Activated CD8-positive, alpha-beta T cell treated with anti-CD3 and anti-CD28 coated beads for 36 hours (primary cell): ENCODE measurements at places on chromosomes 3 and 15. TPM values are rescaled to one million over a fixed set of nuclear protein-coding genes. Genes with fewer than 3 reads are reported as not detected.
A peak's percentile ranks its signal among the peaks of the same experiment; 100 is the strongest.

The LRRC31 gene
- not detected for total RNA-seq

The ATP8B4 gene
- total RNA-seq = 5.8 TPM

The CCRL2 gene
- 2.8 TPM for total RNA-seq

The TTBK2 gene
- total RNA-seq = 11.9 TPM

The PDZRN3 gene
- total RNA-seq = not detected

The GLDN gene
- total RNA-seq = not detected

The SHC4 gene
- total RNA-seq = 2.5 TPM

- DNase-seq = peak; percentile 58
Measured at GRCh38 chr3:49803465-49804140, 542 bp downstream of the INKA1 start.

DNA sequence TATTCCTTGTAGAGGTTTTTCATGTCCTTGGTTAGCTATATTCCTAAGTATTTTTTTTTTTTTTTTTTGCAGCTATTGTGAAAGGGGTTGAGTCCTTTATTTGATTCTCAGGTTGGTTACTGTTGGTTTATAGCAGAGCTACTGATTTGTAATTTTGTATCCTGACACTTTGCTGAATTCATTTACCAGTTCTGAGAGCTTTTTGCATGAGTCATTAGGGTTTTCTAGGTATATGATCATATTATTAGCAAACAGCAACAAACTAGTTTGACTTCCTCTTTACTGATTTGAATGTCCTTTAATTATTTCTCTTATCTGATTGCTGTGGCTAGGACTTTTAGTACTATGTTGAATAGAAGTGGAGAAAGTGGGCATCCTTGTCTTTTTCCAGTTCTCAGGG, 737.4 kb downstream of the ZNF385D start:
- DNase-seq = no peak

DNA sequence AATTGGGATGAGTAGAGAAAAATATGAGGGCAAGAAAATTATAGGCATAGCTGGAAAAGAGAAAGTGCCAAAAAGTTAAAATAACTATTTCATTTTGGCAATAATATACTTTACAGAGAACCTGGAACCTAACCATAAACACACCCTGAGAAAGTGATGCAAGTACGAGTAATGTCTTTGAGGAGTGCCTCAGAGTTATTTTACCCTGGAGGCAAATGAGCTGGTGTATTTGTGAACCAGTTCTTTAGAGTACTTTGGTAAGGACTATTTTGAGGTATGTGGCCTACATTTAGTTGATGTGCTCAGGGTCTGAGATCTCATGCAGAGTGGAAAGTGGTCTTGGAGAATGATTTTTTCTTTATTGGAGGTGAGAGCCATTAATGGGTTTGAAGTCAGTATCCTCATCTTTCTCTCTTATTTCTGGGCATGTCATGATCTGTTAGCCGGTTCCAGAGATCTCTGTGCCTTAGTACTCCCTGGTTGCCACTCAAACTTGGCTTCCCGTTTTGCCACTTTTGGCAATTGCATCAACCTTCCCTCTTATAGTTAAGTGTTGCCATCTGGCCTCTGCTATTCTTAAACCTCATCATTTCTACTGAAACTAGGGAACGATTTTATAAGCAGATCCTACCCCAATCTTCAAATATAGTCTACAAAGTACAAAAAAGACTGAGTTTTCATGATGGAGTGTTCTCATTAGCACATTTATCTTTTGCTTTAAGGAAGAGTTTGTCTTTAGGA, 145.7 kb downstream of the EPHA6 start:
- DNase-seq = no peak

GRCh38 chr3:175260145-175260794, 401.1 kb downstream of the NAALADL2 start:
- no peak for DNase-seq

DNA sequence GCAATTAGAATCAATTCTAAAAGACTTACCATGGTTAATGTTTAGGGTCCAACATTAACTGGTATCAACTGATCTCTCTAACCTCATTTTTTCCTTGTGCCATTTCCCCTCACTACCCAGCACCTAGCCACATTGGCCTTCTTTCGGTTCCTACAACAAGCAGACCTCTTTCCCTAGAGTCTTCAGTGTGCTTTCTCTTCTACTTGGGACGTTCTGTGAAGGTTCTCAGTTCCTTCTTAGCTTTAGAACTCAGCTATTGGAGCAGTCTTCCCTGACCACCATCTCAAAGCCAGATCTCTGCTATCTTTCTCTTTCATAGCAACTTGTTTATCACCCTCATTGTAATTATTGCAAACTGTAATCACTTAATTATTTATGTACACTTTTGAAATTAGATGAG, 31.5 kb upstream of the MINDY4B start:
- no peak for DNase-seq

DNA sequence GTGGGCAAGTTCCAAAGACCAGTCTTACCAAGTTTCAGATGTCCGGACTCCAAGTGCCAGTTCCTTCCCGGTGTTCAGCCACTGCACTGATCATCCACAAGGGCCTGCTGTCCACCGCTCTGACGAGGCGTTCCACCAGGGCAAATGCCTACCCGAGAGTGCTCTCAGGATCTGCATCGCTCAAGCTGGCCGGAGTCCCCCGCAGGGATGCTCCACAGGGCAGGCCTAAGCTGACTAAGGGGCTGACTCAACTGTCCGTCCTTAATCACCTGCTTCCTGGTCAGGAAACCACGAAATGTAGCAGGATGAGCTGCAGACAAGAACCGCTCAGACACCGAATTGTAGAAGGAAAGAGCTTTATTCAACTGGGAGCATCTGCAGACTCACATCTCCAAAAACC, 341.6 kb downstream of the KCNH8 start:
- no peak for DNase-seq

DNA sequence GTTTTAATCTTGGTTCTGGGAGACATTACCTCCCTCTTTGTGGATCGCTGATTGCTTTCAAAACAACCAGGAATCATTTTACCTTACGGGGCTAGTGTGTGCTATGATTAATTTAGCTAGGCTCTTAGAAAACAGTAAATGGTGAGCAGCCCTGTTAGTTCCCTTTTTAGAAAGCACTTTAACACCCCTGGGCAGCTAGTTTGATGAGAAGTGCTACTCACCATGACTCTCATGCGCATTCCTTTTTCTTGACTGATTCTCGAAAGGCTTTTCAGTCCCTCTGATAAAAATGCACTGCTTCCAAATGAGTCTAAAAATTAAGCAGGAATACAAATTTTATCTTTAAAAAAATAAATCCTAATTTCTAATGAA, 75.3 kb upstream of the LEKR1 start:
- no peak for DNase-seq

DNA sequence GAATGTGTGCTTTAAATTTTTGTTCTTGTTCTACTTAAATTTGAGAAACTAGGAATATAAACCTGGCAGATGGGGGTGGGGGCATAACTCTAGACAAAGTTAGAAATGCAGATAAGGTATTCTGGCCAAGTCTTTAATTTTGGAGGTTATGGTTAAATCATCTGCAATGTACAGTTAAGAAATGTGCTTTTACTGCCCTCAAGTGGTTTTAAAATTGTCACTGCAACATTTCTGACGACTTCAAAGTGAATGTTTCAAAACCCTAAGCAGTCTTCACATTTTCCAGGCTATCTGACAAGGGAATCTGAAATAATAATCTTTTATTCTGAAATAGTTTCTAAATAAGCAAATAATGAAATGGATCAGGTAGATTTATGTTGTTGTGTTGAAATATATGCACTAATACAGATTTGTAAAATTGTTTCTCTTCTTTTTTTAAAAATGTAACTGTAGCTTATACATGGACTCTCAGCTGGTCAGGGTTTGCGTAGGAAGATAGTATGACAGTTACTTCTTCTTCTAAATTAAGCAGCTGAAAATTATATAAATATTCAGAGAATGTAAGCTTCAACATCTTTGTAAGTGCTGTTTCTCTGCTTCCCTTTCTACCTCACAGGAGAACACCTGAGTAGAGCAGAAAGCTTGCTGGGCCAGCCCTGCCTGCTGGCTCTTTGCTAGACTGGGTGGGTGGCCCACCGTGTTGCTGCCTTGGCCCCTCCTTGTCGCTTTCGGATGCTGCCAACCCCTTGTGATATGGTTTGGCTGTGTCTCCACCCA, 45.0 kb downstream of the SUCNR1 start:
- DNase-seq = no peak

DNA sequence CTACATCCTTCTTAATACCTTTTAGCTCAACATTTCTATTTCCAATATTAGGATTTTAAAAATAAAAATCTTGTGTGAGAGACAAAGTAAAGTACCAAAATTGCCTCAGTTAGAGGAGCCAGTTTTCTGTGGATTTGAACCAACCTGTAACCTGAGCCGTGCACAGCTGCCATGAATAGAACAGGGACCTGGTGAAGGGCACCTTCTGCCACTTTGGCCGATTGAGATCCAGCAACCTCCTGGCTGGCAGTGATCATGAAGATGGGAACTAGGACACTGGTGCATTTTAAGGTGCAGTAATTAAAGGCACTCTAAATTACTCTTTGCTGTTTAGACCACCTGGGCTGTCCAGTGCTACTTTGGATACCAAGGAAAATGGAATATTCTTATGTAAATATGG, 34.3 kb upstream of the TRAK1 start:
- DNase-seq = no peak

DNA sequence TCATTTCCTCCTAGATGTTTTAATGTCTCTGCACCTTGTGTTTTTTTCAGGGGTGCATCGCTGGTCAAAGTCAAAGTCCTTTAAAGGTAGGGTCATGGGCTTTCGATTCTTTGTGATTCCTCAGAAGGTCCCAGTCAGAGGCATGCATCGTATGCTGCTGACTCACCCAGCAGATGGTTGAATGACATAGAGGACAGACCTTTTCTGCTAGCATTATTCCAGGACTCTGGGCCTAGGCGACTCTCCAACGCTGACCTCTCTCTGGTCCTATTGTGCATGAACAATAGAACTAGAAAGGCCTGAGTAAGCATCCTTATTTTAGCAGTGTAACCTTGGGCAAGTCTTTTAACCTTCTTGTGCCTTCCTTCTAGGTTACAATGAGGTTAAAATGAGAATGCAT, 75.9 kb downstream of the DGKG start:
- no peak for DNase-seq

DNA sequence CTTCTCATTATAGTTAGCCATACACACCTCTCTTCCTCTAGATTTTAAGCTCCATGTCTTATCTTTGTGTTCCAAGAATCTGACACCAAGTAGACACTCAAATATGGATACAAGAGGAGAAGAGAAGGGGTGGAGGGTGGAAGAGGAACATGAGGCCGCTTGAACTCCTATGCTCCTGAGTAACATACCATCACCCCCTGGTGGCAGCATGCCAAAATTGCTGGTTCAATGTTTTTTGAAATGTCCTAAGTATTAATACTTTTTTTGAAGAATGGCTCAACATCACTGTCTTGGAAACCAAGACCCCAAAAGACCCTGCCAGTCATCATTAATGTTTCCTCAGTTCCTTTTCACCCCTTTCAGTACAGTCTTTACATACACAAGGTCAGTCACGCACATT, 71.8 kb upstream of the HACD2 start:
- peak; percentile 20 for DNase-seq

GRCh38 chr3:30539772-30540171, 66.6 kb upstream of the TGFBR2 start:
- no peak for DNase-seq

GRCh38 chr3:71868876-71869275, 83.9 kb upstream of the PROK2 start:
- no peak for DNase-seq

DNA sequence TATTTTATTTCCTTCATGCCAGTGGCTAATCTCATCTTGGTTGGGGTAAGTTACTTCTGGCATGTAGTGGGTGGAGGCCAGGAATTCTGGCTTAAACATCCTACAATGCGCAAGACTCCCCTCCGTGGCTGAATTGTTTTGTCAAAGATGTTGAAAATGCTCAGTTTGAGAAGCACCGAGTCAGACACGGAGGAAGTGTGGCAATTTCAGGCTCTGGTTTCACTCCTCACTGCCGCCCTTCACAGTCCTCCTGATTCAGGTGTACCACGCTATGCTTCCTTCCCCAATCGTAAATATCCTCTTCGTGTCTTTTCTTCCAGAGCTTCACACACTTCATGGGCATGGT, 150.7 kb downstream of the OPA1 start:
- no peak for DNase-seq

- DNase-seq = no peak
Measured at GRCh38 chr15:82129761-82130160, 83.9 kb upstream of the MEX3B start.

- no peak for DNase-seq
Measured at GRCh38 chr15:41106947-41107346, 9.1 kb downstream of the INO80 start.

GRCh38 chr3:178487752-178488151, 48.5 kb upstream of the KCNMB2 start:
- DNase-seq = no peak

DNA sequence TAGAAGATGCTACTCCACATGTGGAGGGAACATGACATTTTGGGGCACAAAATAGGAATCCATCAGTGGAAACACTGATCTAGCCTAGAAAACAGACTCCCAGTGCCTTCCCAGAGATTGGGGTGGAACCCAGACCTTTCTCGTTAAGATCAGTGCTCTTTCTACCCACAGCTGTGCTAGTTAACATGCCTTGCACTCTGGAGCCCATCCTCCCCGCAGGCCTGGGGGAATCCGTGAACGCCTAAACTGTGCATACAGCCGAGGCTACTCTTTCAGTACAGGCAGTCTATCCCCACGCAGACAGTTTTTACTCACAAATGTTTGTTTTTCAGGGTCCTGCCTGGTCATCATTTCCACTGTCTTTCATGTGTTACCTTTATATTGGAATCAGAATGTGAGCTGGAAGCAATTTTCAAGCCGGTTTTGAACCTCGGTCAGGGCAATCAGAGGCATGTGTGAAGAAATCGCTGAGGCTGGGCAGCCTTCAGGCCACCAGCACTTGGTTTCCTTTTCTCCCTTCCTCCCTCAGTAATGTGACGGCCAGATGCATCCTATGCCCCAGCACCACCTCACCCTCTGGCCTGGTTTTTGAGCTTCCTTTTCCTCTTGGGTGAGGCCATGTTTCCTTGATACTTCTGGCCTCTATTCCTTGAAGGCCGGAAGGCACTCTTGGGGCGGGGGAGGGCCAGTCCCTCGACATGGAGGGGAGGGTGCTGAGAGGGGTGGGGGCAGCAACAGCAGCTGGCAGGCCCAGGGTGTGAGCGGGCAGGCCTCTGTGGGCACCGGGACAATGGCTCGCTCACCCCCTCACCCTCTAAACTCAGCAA, 123.6 kb upstream of the GALNT15 start:
- DNase-seq = no peak

DNA sequence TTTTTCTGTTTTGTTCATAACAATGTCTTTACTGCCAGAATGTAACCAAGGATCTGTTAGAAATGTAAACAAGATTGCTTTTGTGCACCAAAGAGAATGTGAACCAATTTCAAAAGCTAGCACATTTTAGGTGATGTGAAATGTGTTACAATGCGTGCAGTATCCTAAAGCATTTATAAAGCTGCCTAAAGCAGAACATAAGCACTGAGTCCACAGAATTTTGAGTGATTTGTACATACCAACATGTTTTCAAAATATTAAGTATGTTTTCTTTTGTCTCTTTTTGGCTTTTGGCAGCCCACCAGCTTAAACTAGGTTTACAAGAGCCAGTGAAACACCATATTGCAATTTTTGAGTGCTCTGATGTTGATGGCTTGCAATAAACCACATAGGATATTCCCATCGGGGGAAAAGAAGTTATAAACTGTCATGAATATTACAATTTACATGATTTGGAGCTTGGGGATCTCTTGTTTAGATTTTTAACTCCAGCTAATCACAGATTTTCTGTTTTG, 364.0 kb downstream of the ZIC1 start:
- no peak for DNase-seq

GRCh38 chr3:184129012-184129411, 6.1 kb upstream of the EIF2B5 start:
- DNase-seq = peak; percentile 43
